ENCODE measurements at places on chromosomes 7 and 10.

- DNase-seq: peak; percentile 55
Measured at GRCh38 chr7:158863611-158864506, 7.5 kb downstream of the DYNC2I1 start.

DNA sequence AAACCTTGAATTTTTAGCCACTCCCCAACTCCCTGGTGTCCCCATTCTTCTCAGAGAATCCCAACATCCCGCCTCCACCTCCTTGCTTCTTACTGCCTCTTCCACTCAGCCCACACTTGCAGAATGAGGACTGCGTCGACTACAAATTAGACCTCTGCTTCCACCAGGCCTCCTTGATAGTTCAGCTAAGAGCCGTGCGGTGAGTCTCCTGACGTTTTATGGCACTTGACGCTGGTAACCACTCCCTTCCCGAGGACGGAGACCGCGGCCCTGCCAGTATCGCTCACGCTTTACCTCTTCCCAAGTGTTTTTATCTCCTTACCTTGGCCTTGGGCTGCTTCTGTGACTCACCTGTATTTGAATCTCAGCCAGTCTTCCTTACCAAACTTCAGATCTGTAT, 31.1 kb downstream of the RBM17 start:
- no peak for DNase-seq

DNA sequence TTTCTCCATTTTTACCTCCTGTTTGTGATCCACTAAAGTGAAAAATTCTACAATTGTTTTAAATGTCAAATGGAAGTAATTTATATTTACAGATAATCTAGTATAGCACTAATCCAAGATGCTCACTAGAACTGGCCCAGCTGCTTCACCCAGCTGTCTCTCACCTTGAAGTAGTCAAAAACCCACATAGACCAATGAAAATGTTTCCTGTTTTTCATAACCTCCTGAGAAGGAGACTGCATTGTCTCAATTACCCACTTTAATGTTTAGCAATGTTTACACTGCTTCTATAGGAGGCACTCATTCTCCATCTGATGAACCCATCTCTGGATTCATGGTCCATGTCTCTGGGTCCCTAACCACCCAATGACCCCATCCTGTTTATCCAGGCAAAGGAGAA, 56.1 kb upstream of the ADO start:
- DNase-seq: no peak

- DNase-seq: no peak
Measured at GRCh38 chr10:129416956-129417765, 49.9 kb upstream of the MGMT start.

DNA sequence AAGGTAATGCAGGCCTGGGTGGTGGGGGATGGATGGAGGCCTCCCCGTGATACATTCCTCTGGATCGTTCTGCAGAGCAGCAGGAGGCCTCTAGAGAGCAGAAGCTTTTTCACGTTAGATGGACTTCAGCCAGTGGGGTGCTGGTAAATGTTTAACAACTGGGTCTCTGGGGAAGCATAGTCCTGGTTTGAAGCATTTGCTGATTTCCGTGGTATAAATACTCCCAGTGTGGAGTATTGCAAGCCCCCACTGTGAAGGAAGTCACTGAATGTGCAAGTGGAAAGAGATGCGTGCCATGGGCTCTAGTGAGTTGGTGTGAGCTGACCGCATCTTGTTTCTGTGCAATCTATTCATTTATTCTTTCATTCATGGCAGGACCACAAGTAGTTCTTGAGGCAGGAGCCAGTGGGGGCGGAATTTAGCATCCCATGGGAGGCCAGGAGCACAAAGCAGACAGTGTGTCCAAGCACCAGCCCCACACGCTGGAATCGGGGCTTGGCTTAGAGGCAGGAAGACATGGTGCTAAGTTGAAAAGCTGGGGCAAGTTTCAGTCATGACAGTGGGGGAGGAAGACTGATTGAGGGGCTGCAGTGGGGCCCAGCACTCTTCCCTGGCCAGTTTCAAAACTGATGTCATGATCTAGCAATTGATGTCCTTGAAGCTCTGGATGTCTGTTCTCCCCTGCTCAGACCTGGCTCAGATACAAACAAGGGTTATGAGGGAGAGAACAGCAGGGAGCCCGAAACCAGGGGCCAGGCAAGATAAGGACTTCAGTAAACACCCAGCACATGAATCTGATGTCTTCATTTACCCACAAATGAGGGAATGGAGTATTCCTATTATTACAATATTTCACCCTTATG, 280.9 kb upstream of the LYZL1 start:
- no peak for DNase-seq

DNA sequence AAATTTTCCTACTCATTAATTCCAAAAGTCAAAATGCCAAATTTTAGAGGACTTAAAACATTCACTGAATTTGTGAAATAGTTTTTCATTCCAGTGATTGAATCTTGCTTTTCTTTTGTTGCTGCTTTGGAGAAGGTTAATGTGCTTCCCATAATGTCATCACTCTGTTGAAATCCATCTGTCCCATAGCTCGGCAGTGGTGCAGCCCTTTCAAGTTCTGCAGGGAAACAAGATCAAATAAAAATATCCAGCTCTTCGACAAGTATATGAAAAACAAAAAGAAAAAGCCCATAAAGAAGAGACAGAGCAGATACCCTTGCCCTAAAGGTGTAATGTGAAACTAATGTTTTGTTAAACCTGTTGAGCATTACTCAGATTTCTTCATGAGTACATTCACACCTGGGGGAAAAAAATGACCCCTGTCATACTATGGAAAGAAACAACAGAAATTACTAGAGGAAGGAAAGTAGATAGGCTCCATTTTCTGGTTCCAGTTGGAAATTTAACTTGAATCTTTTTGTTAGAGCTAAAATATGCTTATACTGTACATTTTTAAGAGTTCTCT, 35.1 kb downstream of the AGR3 start:
- DNase-seq: no peak

GRCh38 chr10:69562731-69563254, 10.4 kb downstream of the NEUROG3 start:
- no peak for DNase-seq

DNA sequence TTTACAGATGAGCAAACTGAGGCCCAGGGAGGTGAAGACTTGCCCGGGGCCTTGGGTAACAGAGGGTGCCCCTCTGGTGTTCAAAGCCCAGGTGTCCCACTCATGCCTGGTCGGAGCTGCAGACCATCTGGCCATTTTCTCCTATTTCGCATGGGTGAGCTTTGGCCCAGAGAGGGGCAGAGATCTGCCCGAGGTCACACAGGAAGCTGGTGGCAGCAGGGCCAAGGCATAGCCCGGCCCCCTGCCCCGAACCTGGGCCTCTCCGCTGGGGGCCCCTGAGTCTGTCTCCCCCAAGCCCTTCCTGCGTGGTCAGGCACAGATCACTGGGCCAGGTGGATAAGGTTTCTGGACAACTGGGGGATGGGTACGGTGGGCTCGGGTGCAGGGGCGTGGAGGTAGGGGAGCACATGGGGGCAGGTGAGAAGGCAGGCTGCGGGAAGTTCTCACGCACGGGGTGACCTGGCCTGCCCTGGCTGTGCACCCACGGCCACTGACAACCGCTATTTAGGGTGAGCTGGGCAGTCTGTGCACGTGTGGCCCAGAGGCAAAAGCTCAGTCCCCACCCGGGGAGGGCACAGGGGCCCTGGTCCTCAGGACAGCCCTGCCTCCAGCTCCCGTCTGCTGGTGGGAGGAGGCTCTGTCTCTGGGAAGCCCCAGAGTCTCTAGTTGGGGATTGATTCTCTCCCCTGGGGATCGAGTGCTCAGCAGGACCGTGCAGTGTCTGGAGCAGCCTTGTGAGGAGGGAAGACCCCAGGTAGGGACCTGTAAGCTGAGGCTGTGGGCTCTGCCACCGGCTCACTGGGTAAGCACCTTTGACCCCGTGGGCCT, 68.6 kb downstream of the UNCX start:
- peak; percentile 7 for DNase-seq

GRCh38 chr7:113550966-113551365, 367.8 kb downstream of the PPP1R3A start:
- no peak for DNase-seq

DNA sequence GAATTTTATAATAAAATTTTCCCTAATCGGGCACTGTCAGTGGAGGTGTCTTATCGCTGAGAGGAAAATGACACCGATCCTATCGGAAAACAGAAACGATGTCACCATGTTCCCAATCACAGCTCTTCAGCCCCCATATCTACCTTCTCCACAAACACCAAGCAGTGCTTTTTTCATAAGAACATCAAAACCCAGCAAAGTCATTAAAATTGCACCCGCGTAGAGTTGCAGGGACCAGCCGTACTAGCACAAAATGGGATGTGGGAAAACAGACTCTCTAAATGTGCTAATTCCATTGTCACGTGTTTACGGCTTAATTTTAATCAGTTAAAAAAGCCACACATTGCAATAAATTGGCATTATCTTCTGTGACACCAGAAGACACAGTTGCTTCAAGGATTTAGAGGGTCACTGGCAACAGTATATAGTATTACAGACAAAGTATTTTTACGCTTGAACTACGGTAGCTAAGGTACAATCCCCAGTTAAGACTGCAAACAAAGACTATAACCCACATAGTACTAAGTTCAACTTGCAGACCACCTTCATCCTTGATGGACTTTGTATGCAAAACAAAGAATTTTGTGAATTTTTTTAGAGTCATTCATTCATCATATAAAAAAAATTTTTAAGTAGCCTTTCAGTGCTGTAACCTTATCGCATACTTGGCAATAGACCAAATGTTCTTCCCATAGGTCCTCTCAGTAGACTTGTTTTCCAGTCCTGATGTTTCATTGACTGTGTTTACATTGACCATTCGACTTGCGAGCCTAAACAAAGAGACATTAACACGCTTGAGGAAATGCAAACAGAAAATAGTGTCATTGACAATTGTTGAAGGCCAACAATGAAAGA, 116.0 kb downstream of the VTI1A start:
- DNase-seq: no peak

DNA sequence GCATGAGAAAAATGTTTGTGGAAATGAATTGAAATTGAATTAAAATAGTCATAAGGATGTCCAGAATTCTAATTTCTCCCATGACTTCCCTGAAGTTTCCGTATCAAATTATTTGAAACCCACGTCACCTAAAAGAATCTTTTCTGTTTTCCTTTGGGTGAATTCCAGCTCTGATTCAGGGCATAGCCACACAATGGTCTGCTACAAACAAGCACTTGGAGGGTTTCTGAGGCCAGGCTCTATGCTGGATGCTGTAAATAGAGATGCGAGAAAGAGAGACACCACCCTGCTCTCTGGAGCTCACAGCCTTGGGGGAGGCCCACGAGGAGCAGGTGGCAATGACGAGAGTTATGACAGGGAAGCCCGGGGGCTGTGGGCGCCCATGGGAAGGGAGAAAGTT, 33.6 kb downstream of the GHRHR start:
- no peak for DNase-seq

- no peak for DNase-seq
Measured at GRCh38 chr10:78719276-78719675, 349.5 kb upstream of the ZMIZ1 start.

DNA sequence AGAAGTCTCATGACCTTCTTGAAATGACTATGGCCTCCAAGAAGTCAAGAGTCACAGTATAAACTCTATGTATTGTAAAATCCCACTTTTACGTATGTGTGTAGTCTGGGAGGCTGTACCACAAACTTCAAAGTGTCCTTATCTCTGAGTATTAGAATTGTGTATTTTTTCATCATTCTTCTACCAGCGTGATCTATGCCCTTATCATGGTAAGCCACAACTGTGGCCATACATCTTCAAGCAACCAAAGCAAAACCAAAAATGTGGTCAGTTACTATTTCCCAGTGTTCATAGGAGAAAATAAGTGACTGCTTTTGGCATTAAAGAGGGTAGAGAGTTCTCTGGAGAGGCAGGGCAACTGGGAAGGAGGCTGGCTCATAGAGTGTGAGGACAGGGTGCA, 42.8 kb downstream of the SPOCK2 start:
- no peak for DNase-seq

GRCh38 chr7:73625276-73625675, 954 bp upstream of the MLXIPL start:
- DNase-seq: no peak

- DNase-seq: no peak
Measured at GRCh38 chr10:22758867-22759266, 44.5 kb upstream of the PIP4K2A start.

DNA sequence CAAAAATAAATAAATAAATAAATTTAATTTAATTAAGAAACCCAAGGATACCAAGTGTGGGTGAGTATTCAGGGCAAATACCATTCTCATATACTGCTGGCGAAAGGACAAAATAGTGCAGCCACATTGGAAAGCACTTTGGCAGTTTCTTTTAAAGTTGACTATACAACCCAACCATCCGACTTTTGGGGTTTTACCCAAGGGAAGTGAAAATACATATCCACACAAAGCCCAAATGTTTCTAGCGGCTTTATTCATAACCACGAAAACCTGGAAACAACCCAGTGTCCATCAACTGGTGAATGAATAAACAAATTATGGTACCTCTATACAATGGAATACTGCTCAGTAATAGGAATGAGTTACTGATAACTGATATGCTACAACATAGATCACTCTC, 36.2 kb upstream of the OGDHL start:
- DNase-seq: no peak

DNA sequence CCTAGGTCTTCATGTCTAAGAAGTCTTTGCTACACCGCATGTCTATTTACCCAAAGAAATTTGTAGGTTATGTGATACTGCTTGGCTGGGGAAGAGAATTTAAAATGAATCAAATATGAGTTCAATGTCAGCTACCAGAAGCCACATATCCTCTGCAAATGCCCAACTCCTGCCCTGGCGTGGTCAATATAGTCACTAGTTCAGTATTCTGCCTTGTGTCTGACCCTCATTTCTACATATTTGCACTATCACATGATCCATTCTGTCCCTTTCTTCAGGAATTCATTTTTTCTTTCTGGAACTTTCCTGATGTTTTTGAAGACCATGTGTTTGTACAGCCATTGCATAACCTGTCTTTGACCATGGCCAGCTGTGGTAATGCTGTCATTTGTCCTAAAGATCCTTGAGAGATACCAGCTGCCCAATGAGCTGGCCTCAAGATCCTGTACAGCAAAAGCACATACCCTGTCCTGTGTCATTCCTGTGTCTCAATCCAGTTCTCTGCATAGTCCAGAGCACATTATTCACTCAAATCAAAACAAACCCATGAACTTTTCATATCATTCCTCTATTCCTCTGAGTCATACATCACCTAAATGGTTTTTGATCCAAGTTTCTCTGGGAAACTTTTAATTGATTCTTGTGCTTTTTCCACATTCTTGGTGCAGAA, 524.5 kb downstream of the PARD3 start:
- DNase-seq: no peak

DNA sequence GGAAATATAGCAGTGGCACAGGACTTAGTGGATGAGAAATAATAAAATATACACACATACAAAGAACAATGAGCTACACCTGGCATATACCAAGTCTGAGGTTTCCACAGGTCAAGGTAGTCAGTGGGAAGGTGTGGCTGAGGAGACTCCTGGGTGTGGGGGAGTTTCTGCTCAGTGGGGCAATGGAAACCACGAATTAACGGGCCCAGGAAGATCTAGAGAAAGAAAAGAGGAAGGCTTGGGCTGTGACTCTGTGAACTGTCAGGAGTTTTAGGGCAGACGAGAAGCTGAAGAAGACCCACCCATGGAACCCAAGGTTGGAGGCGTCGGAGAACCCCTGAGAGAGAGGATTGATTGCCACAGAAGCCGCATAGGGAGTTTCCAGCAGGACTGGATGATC, 196.5 kb downstream of the HERPUD2 start:
- no peak for DNase-seq

Data from WERI-Rb-1 (cell line).